ENCODE measurements at places on chromosomes 6 and 20.

- no peak for DNase-seq
Observed at GRCh38 chr20:62656197-62656918, 14.1 kb downstream of the SLCO4A1 start.

GRCh38 chr20:43046966-43047365 is 142.7 kb downstream of the PTPRT start:
- no peak for DNase-seq

DNA sequence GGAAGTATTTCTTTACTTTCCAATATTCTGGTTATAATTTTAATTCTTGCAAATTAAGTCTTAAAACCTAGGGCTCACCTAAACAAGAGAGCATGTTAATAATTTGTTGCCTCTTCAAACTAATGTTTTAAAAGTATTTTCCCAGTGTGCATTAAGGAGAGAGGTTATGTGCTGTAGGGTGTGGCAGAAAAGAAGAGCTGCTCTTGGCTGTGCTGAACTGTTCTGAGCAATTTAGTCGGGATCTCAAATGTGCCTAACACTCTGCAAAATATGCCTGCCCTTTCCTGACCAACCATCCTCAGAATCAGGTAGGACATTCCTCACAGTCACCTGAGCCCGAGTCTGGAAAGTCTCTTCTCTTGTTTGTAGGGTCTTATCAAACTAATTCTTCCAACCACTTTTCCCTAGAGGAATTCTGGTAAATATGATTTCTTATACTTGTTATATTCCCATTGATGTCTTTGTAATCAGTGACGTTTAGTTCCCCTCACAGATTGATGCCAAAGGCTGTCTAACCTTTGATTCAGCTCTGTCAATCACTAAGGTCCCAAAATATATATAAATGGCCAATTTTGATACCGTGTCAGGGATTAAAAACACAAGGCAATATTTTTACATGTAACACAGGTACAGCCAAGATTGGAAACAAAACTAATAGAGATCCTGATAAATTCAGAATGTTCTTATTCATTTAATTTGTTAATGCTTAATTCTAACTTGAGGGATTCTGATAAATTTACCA is 298.4 kb downstream of the ADGB start:
- DNase-seq = no peak

GRCh38 chr20:35294293-35294685 is 2.1 kb upstream of the FAM83C start:
- no peak for DNase-seq

Measured in activated CD4-positive, alpha-beta T cell treated with anti-CD3 and anti-CD28 coated beads, Interleukin-2, amount 50 U/mL, for 1 hour (primary cell).